ENCODE measurements at places on chromosomes 3 and 15.
A peak's percentile ranks its signal among the peaks of the same experiment; 100 is the strongest.

DNA sequence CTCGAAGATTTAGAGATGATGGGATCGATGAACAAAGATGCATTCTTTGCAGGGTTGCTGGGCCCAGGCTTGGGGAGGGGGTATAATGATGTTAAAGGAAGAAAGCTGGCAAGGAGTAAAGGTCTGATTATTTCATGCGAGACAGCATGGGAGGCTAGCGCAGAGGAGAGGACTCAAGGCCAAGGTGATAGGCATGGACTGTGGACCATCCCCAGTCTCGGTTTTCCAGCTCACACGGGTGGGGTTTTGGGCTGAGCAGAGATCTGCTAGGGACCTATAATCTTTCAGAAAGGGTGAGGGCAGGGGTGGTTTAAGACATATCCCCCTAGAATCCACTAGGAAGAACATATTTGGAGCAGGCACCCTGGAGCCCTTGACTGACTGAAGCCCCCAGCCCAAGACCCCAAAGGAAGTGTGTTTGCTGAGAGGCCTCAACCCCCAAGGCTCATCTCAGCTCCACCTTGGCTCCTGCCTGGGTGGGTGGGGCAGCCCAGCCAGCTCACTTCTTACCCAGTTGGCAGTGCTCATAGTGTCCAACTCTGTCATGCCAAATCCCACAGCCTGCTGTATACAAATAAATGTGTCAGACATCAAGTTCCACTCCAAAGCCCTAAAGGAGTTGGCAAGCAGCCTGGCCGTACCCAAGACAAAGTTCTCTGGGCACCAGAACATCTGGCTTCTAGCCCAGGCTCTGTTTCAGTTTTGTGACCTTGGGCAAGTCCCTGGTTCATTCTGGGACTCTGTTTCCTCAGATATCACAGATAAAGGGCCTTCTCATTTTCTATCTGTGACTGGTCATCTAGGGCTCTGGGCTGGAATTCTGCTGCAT is 17.9 kb downstream of the ACSBG1 start:
- DNase-seq: no peak

GRCh38 chr3:105915524-105915923 is 46.7 kb upstream of the CBLB start:
- no peak for DNase-seq

- DNase-seq: no peak
These were observed 8.9 kb upstream of the GABRB3 start for GRCh38 chr15:26781816-26782215.

GRCh38 chr3:5055357-5056110 is 66.6 kb upstream of the ARL8B start:
- DNase-seq: no peak

DNA sequence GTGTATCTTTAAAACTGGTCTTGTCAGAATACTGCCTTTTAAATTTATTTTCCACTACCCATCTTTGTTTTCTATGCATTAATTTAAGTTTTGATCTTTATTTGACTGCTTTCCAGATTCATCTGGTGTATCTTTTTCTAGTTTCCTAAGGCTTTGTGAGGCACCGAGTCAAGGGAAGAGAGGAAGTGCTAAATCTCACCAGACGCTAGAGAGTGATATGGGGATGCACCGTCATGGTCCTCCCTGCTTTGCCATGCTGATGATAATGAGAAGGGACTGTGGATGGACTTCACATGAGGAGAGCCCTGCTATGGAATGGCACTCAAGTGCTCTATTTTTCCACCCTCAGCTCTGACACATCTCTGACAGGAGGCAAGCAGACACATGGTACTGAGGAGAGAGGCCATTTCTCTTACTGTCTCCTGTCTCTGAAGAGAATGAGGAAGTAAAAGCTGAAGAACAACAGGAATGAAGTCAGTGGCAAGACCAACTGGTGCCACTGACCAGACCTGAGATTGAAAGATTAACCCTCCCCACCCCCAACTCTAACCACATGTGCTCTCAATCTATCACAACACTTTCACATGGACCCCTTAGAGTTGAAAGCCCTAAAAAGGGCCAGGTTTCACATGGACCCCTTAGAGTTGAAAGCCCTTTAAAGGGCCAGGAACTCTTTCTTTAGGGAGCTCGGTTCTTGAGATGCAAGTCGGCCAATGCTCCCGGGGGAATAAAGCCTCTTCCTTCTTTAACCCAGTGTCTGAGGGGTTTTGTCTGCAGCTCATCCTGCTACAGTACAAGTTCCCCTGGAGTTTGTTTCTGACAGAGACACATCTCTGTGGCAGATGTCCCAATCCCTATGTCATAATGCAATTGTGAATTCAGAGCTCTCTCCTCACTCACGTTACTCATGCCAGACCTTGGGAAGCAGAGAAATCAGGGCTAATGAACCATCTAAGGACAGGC is at the start of gene IQCF2:
Gene IQCF2, plus strand, starts transcription at position 913 of the 963 bp plus-strand sequence. CDS start 52 bp downstream, outside the sequence.
- no peak for DNase-seq

- DNase-seq: peak; percentile 69
These were observed 46.1 kb downstream of the BTD start for GRCh38 chr3:15647611-15648167.

GRCh38 chr3:47007001-47007400 is 27.5 kb downstream of the NBEAL2 start:
- peak; percentile 3 for DNase-seq

DNA sequence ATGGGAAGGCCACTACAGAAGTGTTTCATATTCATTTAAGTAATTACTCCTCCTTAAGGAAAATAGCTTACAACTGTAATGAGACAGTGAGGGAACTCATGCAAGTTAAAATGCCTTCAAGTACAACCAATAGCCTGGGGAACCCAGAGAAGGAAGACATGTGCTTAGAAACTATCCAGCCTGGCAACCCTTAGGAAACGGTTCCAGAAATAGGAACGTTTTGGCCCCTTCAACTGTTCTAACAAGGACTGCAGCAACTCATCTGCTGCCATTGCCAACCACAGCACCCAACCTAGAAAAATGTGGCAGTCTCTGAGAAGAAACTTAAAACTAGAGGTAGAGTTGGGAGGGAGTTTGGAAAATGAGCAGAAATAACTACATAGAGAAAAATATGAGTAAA is 147.5 kb upstream of the STRIT1 start:
- DNase-seq: no peak

- DNase-seq: no peak
These were observed 350.9 kb upstream of the POU1F1 start for GRCh38 chr3:87627316-87627715.

GRCh38 chr15:82044373-82045178 is 1.2 kb downstream of the MEX3B start:
- DNase-seq: peak; percentile 57

DNA sequence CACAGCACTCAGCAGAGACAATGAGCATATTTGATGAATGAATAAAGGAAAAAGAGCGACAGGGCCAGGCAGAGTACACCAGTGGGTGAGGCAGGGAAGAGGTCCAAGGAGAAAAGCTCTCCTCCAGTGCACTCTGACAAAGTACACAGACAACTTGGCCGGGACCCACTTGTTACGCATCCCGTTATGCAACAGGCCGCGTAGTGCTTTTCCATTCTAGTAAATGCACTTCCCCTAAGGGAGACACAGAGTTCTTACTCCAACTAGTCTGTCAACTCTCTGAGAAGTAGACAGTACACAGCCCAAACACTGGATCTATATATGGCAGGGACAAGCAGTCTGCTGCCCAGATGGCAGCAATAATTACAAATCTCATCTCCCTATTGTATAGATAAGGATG is 18.5 kb downstream of the LARP6 start:
- no peak for DNase-seq

- no peak for DNase-seq
These were observed 2.1 kb downstream of the CHAC1 start for GRCh38 chr15:40955141-40955903.

- no peak for DNase-seq
These were observed 18.8 kb upstream of the SUSD5 start for GRCh38 chr3:33237439-33237838.

DNA sequence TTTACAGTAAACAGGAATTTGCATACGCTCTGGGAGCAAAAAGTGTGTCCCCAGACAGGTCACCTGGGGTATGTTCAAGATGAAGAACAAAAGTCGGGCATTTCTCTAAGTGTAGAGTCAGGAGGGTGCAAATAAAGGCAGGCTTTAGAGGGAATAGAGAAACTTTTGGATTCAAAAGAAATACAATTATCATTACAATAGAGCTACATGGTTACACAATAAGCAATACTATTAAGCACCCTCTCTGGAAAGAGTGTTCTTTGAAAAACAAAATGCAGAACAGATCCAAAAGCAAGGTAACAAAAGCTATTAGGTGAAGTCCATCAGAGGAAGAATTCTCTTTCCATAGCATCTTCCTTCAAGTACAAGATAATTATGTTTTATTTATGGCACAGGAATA is 679.7 kb downstream of the FHIT start:
- no peak for DNase-seq

DNA sequence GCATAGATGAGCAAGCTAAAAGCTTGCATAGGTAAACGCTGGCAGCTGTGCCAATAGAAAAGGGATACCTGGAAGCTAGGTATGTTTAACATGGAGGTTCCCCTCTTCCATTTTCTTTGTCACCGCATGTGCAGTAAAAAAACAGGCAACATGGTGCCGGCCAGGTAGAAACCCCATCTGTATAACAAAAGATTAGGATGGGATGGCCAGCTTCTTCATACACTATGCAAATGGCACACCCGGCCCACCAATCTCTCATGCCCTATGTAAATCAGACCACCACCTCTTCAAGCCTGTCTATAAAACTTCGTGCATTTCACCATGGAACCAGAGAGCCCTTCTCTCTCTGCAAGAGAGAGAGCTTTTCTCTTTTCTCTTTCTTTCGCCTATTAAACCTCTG is 224.3 kb upstream of the P2RY1 start:
- DNase-seq: no peak

GRCh38 chr3:133040696-133041523 is 2.7 kb downstream of the TMEM108 start:
- DNase-seq: no peak

Measured in CD4-positive, alpha-beta T cell treated with Interleukin-17A for 4 hours (primary cell).